NCI-H1092 treated with DMSO at 0.1 percent for 48 hours (cell line): ENCODE measurements at places on chromosomes 2 and 18.

DNA sequence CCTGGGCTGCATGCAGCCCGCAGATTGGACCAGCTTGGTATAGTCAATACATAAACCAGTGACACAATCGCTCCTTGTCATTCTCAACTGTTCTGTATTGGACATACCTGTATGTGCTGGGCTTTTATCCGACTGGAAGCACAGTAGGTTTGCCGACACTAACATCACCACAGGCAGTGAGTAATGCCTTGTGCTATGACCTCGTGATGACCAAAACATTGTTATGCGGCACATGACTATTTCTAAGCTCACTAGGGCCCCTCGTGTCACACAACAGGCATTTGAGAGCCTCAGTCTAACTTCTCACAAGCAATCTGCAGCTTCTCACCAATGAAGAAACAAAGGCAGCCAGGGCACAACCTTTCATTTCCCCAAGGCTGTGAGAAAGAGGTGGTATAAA lies 320.8 kb downstream of the AFF3 start:
- DNase-seq = no peak

GRCh38 chr2:1609485-1610095 lies 134.7 kb downstream of the PXDN start:
- DNase-seq = no peak

GRCh38 chr2:174873471-174873870 lies 109.2 kb upstream of the CHRNA1 start:
- no peak for DNase-seq

DNA sequence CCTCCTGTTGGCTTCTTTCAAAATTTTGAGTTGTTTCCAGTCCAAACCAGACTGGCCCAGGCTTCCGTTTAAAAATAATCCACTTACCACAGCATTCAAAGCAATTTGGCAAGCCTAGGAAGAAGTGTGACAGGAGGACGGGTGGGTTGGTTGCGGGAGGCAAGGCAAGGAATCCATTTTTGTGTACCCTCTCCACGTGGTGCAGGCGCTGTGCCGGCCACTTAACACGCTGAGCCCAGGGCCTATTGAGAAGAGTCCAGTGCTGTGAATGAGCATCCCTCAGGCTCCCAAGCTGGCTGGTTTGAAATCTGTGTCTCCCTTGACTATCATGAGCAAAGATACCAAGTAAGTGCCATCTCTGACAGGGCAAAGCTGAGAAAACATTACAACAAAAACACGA lies 160.9 kb downstream of the NCKAP5 start:
- DNase-seq = no peak

DNA sequence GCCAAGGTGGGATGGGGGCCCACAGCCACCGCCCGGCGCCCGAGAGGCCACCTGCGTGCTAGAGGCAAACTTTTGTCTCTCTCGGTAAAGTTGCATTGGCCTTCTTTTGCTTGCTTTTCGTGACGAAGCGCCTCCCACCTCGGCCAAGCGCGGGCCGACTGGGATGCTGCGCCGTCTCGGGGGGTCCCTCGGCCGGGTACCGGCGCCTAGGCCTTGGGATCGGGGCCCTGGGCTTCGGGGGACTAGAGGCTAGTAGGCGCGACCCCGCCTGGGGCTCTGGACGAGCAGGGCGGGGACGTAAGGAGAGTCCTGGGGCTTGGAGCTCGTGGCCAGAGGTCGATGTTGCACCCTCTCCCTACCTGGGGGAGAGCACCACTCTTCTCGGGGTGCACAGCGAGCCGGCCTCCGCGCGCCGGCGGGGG lies 545 bp downstream of the GLI2 start:
- DNase-seq = no peak

DNA sequence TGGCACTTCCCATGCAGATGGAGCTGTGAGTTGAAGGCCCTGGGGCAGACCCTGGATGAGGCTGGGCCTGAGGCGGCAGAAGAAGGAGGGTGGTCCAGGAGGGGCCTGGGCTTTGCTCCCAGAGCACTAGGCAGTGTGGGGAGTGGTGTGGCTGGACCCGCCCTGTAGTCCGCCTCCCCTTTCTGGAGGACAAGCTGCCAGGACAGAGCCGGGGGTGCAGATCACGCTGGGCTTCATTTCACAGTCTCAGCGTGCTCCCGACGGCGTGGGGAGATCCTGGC lies 49.8 kb downstream of the PTGR3 start:
- DNase-seq = no peak

- DNase-seq = no peak
These were observed 14.4 kb upstream of the TMEM131 start for GRCh38 chr2:98009887-98010760.

- no peak for DNase-seq
These were observed 22.2 kb downstream of the SOWAHC start for GRCh38 chr2:109636317-109636716.

GRCh38 chr18:63775166-63775730 lies at the start of gene SERPINB7:
SERPINB7 (plus strand) TSS chr18:63775418; CDS start chr18:63782373, 6,955 bp downstream.
- DNase-seq = no peak

DNA sequence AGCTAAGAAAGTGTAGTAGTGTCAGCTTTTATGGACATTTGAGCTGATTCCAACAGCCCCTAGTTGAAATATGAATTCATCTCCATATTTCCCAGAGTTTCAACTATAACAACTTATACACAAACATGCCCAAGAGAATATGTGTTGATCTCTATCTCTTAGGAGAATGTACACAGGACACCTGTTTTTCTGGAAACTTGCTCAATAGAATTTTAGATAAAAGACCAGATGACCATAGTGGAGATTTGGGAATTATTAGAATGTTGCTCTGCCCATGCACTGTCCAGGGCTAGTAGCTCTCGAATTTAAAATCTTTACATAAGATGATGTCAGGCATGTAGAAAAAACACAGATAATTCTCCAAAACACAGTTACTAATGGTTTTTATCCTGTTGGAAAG lies 162.3 kb upstream of the VRK2 start:
- no peak for DNase-seq
